CD4-positive, alpha-beta memory T cell (primary cell): ENCODE measurements at places on chromosomes 6 and 20. TPM values are rescaled to one million over a fixed set of nuclear protein-coding genes. Genes with fewer than 3 reads are reported as not detected.

GRCh38 chr6:143707697-143708096, 29.9 kb downstream of the PHACTR2 start:
- no peaks in the 10 kb centered on the region for H3K36me3 ChIP-seq
- H3K27me3 ChIP-seq: no peaks in the 10 kb centered on the region
- no peak overlapping the region for H3K4me3 ChIP-seq
- DNase-seq: no peak

The ULBP2 gene
- not detected for total RNA-seq

DNA sequence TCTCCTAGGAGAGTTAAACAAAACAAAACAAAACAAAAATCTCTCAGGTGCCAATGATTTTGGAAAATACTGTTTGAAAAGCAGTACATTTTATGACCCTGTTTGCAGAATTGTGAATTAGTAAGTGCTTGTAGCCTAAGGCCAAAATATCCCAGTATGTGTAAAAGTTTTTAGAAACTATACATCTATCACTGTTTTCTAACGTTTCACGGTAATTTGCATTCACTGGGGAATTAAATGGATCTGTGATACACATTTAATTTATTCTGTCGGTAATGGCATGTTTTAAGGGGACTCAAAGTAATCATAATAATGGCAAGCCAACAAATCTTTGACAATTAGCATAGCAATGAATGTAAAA, 95.6 kb upstream of the FAM184A start:
- DNase-seq: no peak
- H3K4me3 ChIP-seq: no peak overlapping the region
- no peak overlapping the region for H3K27ac ChIP-seq
- no peaks in the 10 kb centered on the region for H3K36me3 ChIP-seq
- no peaks in the 10 kb centered on the region for H3K4me1 ChIP-seq

The TAAR2 gene
- not detected for total RNA-seq

DNA sequence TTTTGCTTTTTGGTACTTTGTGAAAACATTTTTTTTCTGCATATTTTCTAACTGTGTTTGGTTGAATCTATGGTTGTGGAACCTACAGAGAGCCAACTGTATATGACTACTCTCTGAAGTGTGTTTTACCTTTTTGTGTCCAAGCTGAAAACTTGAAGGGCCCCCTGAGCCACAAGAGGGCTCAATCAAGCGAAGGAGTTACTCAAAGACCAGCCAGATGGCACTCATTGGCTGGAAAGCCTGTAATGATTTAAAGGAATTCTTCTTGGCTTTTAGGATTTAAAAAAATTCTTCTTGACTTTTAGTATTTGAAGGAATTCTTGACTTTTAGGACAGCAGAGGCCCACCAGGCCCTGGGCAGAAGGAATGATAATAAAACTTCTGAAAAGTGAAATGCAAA, 27.0 kb upstream of the ECI2 start:
- DNase-seq: no peak
- H3K36me3 ChIP-seq: no peaks in the 10 kb centered on the region
- H3K4me3 ChIP-seq: no peak overlapping the region
- H3K27ac ChIP-seq: no peak overlapping the region

The ADGB gene
- not detected for total RNA-seq

DNA sequence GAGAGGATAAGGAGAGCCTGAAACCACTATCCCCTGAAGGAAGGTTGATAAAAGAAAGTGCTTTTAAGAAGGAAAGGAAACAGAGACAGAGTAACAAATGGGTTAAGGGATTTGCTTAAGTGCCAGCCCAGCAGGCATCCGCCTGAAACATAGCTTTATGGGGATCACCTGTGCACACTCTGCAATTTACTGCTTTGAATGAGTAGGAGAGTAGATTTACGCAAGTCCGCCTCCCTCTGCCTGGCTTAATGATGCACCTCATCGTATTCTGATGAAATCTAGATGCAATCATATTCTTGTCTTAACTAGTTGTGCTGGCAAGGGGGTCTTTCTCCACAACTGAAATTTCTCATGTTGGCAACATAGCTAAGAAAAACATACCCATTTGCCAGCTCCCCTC, 101.1 kb upstream of the ID4 start:
- no peaks in the 10 kb centered on the region for H3K27me3 ChIP-seq
- no peaks in the 10 kb centered on the region for H3K36me3 ChIP-seq
- H3K4me3 ChIP-seq: no peak overlapping the region
- no peaks in the 10 kb centered on the region for H3K4me1 ChIP-seq
- no peak for DNase-seq
- no peak overlapping the region for H3K27ac ChIP-seq
